ENCODE measurements at places on chromosomes 2 and 18.

- no peak for DNase-seq
These were observed 87.1 kb downstream of the LRRTM1 start for GRCh38 chr2:80217446-80217845.

GRCh38 chr2:60717691-60718090 lies 38.4 kb upstream of the PAPOLG start:
- no peak for DNase-seq

GRCh38 chr2:135183822-135184221 lies 131.7 kb downstream of the RAB3GAP1 start:
- no peak for DNase-seq

GRCh38 chr18:55031979-55032378 lies 72.7 kb upstream of the CCDC68 start:
- DNase-seq, result no peak

DNA sequence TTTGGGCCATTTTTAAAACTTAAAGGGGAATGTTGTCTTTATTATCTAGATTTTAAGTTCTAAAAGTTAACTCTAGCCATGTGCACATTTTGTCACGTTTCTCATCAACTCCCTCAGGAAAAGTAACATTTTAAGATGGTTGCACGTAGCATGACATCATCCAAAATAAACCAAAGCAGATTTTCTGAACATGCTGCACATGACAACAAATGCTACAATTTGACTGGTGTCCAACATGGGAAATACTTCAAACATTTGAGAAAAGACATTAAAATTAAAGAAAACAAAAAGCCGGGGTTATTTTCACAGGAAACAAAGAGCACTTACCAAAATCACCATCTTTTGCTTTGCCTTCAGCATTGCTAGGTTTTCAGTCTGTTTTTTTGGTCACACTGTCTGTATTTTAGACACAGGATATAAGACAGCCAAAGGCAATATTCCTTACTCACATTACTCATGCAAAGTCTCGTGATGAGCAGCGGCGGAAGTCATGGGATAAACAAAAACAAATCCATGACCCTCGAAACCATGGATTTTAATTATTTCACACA lies 51.3 kb upstream of the RND3 start:
- no peak for DNase-seq

- DNase-seq, result no peak
These were observed 339.1 kb upstream of the GALNT5 start for GRCh38 chr2:156918410-156918809.

DNA sequence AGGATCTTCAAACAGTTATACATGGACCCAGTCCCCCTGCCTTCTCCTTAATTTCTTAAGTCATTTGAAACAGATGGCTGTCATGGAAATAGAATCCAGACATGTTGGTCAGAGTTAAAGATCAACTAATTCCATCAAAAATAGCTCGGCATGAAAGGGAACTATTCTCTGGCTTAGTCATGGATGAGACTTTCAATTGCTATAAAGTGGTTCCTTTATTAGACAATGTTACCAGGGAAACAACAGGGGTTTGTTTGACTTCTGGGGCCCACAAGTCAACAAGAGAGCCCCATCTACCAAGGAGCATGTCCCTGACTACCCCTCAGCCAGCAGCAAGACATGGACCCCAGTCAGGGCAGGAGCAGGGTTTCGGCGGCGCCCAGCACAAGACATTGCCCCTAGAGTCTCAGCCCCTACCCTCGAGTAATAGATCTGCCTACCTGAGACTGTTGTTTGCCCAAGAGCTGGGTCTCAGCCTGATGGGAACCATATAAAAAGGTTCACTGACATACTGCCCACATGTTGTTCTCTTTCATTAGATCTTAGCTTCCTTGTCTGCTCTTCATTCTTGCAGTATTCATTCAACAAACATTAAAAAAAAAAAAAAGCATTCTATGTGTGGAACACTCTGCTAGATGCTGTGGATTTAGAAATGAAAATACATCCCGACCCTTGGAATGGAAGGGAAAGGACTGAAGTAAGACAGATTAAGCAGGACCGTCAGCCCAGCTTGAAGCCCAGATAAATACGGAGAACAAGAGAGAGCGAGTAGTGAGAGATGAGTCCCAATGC lies 4.6 kb downstream of the TTR start:
- no peak for DNase-seq

GRCh38 chr18:67514465-67514864 lies 2.1 kb downstream of the DSEL start:
- DNase-seq, result no peak

DNA sequence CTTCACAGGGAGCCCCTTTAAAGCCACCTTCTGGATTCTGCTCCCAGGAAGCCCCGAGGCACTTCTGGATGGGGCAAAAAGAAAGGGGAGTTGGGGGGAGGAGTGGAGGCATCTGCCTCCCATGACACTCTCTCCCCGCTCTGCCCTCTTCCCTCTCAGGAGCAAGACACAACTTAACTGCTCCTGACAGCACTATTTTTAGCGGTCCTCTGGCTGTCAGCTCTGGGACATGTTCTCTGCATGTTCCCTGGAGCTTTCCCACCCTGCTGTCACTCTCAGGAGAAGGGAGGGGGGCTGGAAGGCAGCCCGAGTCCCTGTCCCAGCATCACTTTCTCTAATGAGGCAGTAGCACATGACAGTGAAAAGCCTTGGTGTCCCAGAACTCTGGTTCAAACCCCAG lies 32.3 kb downstream of the PLB1 start:
- no peak for DNase-seq

- DNase-seq, result no peak
These were observed 27.7 kb downstream of the SMAD7 start for GRCh38 chr18:48922801-48923730.

GRCh38 chr2:10400568-10400977 lies 47.6 kb downstream of the ODC1 start:
- DNase-seq, result no peak

- DNase-seq, result no peak
These were observed 1629.7 kb upstream of the TMEFF2 start for GRCh38 chr2:193824474-193824873.

GRCh38 chr2:105560157-105560556 lies 161.3 kb upstream of the FHL2 start:
- no peak for DNase-seq

DNA sequence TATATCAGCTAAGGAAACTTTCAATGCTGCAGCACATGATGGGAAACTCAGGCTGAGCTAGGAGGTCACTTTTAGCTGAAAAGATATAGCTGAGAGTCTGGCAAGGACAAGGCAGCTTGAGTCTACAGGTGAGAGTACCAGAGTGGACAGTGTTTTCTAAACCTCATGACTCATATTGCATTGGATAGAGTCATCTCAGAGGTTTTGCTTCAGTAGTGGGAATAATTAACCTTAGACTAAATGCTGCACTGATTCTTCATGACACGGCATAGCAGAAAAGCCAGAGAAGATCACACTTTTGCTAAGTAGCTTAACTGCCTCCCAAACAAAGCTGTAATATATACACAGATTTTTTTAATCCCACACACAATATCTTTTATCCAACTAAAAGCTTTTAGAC lies 865.0 kb upstream of the CDH2 start:
- no peak for DNase-seq

DNA sequence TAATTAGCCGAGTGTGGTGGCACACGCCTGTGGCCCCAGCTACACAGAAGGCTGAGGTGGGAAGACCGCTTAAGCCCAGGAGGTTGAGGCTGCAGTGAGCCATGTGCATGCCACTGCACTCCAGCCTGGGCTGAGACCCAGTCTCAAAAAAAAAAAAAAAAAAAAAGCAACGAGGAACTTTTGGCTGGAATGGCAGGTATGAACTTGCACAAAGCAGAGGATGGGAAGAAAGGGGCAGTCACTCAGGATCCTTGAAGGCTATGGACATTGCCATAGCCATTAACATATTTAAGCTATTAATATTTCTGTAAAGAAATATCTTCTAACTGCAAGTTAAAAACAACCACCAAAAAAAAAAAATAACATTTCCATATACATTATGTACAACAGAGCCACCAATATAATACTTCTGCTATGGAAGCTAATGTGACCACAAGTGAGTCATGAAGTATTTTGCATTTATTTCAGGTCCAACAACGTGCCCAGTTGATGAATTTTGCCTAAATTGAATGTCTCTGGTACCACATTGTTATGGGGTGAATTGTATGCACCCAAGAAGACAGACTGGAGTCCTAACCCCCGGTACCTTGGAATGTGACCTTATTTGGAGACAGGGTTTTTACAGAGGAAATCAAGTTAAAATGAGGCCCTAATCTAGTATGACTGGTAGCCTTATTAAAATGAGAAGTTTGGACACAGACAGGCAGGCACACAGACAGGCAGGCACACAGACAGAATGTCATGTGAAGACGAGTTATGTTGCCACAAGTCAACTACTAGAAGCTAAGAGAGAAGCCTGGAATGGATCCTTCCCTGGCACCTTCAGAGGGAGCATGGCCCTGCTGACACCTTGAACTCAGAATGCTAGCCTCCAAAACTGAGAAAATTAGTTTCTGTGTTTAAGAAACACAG lies 102.8 kb downstream of the RBMS1 start:
- no peak for DNase-seq

DNA sequence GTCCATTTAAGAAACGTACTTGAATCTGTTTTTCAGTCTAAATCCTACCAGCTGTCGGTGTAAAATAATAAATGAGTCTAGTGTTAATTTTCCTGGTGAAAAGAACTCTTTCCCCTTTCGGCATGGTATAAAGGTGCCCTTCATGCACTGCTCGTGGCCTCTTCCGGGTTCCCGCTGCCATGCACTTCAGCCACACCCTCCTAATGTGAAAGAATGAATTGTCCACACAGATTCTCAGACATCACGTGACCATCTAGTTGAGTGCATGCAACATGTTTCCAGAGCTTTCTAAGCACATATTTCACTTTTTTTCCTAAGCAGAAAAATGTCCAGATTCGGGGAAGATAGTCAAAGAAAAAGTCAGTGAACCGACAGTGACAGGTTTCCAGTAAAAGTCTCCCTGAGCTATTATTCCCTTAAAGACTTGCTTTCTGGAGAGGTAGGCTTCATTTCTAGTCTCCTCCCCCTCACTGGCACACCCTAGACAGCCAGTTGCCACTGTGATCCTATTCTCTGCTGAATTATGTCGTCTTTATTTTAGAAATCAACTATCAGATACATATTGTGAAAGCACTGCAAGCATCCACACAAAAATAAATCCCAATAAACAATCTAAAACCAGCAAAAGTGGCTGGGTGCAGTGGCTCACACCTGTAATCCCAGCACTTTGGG lies 65.9 kb upstream of the RPL31 start:
- DNase-seq, result no peak

GRCh38 chr18:10061566-10062140 lies 147.8 kb downstream of the VAPA start:
- no peak for DNase-seq

DNA sequence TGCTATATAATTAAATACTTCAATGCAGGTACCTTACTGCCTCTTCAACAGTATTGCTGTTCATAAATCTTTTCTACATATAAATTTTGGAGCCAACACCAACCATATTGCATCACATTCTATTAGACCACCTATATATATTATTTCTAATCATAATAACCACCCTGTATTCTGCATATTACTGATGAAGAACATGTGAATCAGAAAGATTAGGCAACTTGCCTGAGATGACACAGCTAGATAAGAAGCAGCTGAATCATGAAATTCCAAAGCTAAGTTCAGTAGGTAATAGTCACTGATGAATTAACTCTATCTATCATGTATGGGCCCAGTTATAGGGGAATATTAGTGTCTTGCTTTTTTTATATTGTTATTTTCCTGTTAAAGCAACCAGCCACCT lies 161.8 kb downstream of the AGPS start:
- no peak for DNase-seq

- no peak for DNase-seq
These were observed 48.6 kb upstream of the RAPH1 start for GRCh38 chr2:203583701-203584100.

DNA sequence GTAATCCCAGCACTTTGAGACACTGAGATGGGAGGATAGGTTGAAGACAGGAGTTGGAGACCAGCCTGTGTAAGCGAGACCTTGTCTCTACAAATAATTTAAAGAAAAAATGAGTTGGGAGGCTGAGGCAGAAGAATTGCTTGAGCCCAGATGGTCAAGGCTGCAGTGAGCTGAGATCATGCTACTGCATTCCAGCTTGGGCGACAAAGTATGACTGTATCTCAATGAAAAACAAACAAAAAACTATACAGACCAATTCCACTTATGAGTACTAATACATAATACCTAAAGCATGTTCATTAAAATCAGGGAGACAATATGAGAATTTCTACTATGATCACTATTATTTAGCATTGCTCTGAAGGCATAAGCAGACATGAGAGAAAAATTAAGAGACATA lies 12.6 kb downstream of the RNF149 start:
- no peak for DNase-seq

GRCh38 chr2:169116327-169116726 lies 47.0 kb downstream of the DHRS9 start:
- DNase-seq, result no peak

DNA sequence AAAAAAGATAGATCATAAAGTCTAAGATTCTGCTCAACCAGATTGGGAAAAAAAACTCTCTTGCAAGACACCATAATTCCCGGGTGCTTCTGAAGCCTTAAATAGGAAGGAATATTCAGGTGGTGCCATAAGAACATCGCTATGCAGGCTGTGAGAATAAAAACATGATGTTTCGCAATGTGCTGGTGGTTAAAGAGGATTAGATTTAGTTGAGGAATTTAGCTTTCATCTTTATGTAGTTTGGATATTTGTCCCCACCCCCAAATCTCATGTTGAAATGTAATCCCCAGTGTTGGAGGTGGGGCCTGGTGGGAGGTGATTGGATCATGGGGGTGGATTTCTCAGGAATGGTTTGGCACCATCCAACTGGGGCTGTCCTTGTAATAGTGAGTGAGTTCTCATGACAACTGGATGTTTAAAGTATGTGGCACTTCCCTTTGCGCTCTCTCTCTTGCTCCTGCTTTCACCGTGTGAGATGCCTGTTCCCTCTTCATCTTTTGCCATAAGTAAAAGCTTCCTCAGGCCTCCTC lies 132.2 kb downstream of the AKAIN1 start:
- DNase-seq, result no peak

DNA sequence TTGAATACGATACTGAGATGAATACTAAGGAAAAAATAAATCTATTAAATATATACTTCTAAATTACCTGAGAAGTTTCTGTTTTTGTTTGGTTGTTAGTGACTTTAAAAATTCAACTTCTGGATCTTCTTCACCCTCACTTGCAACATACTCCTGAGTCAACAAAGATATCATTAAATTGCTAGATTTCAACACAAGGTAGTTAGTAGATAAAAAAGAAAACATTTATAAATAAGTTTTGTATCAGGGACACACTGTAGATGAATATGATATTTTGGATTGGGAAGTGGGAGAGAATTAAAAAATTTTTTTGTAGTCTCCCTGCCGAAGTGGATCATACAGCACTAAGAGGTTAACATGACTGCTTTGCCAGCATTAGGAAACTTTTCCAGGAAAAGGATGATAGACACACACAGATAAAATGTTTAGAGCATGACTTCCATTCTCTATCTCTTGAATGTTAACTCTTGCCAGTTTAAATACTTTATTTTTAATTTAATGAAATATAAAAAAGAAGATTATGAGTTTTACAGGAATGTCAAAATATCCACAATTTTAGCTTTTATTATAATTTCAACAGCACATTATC lies 15.9 kb downstream of the SP9 start:
- DNase-seq, result no peak
